ENCODE measurements at places on chromosomes 12 and 14.

DNA sequence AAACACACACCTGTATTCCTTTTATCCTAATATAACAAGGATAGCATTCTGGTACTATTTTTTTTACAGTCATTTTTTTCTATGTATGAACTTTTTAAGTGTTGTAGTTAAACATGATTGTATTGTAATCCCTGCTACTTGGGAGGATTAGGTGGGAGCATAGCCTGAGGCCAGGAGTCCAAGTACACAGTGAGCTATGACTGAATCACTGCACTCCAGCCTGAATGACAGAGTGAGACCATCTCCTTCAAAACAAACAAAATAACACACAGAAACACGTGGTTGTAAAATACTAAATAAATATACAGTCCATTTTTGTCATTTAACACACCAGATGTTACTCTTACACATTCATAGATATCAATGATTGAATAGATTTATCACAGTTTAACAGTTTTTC, 56.9 kb downstream of the MAP4K5 start:
- no peak for DNase-seq

GRCh38 chr12:62618930-62619329, 152.3 kb downstream of the MON2 start:
- no peak for DNase-seq

GRCh38 chr14:60506010-60506409, 2.9 kb upstream of the SIX6 start:
- DNase-seq = no peak

- peak; percentile 58 for DNase-seq
Measured at GRCh38 chr12:96211988-96212387, 17.8 kb downstream of the ELK3 start.

GRCh38 chr12:121789233-121789781, 4.2 kb downstream of the RHOF start:
- peak; percentile 74 for DNase-seq

DNA sequence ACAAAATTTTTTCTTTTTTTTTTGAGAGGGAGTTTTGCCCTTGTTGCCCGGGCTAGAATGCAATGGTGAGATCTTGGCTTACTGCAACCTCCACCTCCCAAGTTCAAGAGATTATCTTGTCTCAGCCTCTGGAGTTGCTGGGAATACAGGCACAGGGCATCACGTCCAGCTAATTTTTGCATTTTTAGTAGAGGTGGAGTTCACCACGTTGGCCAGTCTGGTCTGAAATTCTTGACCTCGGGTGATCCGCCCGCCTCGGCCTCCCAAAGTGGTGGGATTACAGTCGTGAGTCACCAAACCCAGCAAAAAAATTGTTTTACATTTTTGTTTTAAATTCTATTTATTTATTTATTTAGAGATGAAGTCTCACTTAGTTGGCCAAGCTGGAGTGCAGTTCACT, 4.7 kb upstream of the SLC2A14 start:
- no peak for DNase-seq

- no peak for DNase-seq
Measured at GRCh38 chr14:101588990-101589389, 27.7 kb downstream of the DIO3 start.

GRCh38 chr12:29769162-29769858, 14.4 kb downstream of the TMTC1 start:
- DNase-seq = no peak

GRCh38 chr12:47768323-47768811, 4.7 kb upstream of the SLC48A1 start:
- no peak for DNase-seq

DNA sequence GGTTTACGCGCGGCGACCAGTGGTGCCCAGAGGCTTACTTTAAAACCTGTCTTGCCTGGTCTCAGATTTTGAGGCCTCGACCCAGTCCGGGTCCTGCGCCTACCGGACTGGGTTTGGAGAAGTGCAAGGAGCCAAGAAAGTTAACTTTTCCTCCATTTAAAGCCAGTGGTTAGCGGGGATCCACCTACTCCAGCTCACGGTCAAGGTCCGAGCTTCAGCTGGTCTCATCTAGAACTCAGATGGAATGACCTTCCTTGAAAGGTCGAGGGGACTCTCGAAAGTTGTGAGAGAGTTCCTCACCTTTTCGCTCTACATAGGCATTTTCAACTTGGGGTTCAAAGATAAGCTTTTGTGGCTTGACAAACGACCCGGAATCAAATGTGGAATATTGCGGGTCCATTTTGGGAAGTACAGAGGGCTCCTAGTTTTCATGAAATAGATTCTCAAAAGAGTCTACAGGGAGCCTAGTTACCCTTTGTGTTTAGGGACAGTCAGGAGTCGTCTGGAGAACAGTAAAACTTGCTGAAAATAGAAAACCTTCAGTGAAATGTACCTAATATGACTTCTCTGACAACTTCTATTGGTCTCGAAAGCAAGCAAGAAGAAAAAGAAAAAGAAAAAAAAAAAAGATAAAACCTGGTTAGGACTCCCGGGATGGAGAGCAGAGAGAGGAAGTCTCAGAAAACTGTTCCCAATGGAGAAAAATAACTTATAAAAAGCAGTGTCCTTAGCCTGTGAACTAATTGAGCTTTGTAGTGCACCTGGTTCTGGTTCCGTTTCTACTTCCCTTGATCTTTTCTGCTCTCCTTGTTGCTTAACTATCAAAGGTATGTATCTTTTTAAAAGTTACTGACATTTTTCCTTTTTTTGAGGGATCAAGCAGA, 1.4 kb downstream of the KCNMB4 start:
- DNase-seq = no peak

DNA sequence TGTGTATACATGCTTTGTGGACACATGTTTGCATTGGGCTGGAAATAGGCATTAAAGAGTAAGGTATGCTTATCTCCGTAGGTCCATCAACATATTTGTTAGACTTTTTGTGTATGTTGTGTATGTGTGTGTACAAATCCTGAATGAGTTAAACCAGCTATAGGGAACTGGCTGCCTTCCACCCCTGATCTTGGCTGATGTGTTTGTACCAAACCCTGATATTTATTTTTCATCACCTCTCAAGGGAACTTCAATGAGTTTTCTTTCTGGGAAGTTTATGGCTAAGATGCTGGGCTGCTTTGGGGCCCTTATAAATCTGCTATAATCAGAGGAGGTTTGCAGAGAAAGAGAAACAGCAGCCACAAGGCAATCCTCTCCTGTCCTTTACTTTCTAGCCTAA, 37.1 kb upstream of the CISTR start:
- no peak for DNase-seq

DNA sequence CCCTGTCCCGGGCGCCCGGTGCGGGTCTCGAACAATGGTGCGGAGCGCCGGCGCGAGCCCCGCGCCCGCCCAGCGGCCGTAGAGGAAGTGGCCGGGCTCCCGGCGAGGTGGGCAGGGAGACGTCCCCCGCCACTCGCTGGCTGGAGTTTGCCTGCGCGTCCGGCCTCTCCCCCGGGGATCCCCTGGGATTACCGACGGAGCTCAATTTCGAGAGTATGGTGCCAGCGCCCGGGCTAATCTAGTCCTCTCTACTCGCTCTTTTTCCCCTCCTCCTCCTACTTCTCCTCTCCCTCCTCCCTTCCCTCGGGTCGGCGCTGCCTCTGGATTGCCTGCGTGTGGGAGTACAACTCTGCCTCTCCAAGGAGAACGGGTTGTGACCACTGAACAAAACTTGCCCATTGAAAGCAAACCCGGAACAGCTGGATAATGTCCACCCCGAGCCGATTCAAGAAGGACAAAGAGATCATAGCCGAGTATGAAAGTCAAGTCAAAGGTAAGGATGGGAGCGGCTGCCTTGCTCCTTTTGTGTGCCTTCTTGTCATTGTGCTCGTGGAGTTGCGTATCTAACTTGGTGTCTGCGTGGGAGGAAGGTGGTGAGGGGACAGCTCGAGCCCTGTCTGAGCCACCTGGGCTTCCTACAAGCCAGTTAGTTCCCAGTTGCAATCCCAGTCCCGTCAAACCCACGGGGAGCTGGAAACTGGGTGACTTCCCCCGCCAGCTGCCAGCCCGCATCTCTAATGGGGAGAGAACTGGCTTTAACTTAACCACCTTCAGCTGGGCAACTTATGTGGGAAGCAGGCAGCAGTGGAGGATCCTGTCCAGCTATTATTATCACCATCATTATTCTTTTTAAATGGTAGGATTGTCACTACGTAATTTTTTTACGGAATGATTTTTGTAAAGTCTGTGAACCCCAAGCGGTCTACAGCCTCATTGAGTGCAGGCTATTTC, at the start of gene SRGAP1:
SRGAP1 (plus strand) TSS at position 310 of the 951 bp plus-strand sequence; CDS start at position 427, 117 bp downstream.
- DNase-seq = no peak

DNA sequence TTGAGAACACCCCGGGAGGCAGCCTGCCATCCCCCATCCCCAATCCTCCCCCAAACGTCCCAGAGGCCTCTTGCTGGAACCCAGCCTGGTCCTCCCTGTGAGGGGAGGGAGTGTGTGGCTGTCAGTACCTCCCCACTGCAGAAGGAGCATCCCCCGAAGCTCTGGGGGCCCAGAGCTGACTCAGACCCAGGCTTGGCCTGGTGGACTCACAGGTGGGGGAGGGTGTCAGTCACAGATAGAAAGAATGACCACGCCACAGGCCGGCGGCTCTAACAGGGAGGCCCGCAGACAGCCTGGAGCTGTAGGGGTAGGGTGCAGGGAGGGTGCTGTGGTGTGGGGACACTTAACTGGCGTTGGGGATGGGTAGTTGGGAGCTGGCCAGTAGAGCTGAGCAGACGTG, 5.3 kb downstream of the HHIPL1 start:
- no peak for DNase-seq

GRCh38 chr14:65210822-65211182, 108.5 kb upstream of the MAX start:
- DNase-seq = peak; percentile 20

DNA sequence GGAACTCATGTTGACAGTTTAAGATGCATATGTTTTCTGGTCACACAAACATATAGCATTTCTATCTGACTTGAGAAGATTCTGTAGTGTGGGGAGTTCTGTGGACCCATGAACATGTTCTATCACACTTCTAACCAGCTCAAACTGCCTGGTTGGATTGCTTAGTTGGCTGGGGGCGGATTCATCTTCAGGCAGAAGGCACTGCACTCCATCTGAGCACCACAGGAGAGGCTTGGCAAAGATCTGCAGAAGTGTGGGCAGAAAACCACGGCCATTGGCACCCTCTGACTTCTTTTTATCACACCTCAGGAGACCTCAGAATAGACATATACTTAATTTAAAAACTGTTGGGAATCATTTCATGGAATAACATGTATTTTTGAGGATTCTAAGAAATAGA, 68.5 kb downstream of the LIN7A start:
- no peak for DNase-seq

GRCh38 chr12:13124656-13125505, 21.4 kb upstream of the GSG1 start:
- DNase-seq = no peak

GRCh38 chr14:102750376-102750775, 26.9 kb upstream of the TRAF3 start:
- DNase-seq = no peak

DNA sequence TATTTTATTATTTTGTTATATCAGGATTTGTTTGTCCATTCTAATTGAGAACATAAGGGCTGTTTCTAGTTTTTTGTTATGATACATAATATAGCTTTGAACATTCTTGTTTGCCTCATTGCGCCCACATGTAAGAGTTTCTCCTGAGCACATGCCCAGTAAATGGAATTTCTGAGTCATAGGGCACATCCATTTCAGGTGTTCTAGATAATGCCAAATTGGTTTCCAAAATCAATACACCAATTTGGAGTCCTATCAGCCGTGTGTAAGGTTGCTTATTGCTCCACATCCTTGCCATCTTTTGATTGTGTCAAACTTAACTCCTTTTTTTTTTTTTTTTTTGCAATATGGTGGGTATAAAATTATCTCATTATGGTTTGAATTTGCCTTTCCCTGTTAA, 97.9 kb upstream of the RESF1 start:
- DNase-seq = no peak

GRCh38 chr14:49497267-49497666, 88.9 kb downstream of the RPS29 start:
- DNase-seq = no peak

DNA sequence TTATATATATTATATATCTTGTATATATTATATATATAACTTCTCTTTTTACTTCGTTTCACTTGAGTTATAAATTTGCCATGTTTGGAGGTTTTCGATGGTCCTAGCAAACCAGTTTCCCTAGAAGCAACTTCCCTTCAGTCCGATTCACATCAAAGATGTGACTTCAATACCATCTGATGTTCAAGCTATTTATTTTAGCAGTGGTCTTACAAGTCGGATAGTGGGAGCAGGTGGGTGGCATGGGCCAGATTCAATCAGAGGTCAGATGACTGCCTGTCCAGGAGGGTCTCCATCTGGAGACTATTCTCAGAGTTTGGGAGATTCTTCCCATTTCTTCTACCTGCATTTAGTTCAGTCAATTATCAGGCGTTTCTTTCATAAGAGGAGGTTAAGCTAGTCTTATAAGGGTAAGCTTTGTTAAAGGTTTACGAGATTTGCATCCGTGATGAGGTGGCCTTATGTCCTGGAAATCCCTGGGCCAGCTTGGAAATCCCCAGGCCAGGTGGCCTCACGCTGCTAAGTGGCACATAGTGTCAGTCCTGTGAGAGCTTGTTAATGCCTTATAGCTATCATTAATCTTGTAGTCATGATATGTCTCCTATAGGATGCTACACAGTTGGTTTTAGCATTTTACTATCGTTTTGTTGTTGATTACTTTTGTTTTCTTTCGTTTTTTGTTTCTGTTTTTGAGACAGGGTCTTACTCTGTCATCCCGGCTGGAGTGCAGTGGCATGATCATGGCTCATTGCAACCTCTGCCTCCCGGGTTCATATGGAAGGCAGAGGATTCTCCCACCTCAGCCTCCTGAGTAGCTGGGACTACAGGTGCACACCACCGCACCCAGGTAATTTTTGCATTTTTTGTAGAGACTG, 145.8 kb downstream of the BICD1 start:
- no peak for DNase-seq

DNA sequence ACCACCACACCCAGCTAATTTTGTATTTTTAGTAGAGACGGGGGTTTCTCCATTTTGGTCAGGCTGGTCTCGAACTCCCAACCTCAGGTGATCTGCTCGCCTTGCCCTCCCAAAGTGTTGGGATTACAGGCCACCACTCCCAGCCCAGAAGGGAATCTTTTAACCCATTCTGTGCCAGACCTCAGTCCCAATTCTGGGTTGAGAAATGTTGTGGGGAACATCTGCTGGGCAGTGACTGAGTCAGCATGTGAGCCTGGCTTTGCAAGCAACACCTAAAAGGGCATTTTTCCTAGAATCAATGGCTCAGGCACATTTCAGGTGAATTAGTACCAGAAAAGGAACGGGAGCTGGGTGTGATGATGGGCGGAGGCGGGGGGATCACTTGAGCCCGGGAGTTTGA, 7.6 kb upstream of the SPATS2 start:
- no peak for DNase-seq

- no peak for DNase-seq
Measured at GRCh38 chr12:51156245-51156765, 16.6 kb downstream of the TFCP2 start.

DNA sequence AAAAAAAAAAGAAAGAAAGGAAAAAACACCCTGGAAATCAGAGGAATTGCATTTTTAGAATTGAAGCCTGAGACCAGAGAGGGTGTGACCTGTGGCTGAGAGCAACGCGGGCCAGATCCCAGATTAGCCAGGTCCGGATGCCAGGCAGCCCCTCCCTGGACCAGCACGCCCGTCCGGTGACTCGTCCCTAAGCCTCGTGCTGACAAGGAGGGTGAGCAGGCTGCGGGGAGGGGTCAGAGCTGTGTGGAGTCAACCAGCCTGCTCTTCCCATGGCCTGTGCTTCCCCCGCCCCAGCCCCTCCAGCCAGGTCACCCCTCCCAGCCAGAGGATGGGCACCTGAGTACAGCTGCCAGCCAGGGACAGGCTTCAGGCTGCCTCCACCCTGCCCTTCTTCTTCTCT, 4.2 kb upstream of the KLC1 start:
- DNase-seq = no peak

All from KG1 (cell line).